ENCODE measurements at places on chromosomes 11 and 22.

GRCh38 chr22:29596408-29596807 lies 7.0 kb upstream of the NF2 start:
- no peak for DNase-seq

GRCh38 chr11:62394825-62395538 lies 23.9 kb upstream of the SCGB1A1 start:
- peak; percentile 81 for DNase-seq

GRCh38 chr11:128790196-128790595 lies 76.9 kb downstream of the KCNJ1 start:
- DNase-seq: peak; percentile 83

- DNase-seq: peak; percentile 27
Measured at GRCh38 chr11:70926543-70927201, 325.7 kb downstream of the SHANK2 start.

DNA sequence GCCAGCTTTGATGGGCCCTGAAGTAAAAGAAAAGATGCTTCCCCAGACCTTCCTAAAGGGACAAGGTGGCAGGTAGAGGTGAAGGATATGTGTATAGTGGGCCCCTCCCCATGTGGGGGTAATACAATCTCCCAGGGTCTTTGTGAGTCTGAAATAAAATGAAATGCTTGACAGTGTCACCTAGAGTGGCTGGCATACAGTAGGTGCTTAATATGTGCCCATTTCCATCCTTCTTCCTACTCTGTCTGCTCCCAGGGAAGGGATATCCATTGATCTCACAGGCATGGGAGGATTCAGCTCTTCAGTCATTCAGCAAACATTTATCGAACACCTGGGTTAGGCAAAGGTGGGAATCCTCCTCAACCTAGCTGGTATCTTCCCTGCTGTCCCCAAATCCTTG lies 6.1 kb upstream of the CREB3L1 start:
- DNase-seq: no peak

- DNase-seq: no peak
Measured at GRCh38 chr22:48826546-48826945, 1001.1 kb downstream of the BRD1 start.

DNA sequence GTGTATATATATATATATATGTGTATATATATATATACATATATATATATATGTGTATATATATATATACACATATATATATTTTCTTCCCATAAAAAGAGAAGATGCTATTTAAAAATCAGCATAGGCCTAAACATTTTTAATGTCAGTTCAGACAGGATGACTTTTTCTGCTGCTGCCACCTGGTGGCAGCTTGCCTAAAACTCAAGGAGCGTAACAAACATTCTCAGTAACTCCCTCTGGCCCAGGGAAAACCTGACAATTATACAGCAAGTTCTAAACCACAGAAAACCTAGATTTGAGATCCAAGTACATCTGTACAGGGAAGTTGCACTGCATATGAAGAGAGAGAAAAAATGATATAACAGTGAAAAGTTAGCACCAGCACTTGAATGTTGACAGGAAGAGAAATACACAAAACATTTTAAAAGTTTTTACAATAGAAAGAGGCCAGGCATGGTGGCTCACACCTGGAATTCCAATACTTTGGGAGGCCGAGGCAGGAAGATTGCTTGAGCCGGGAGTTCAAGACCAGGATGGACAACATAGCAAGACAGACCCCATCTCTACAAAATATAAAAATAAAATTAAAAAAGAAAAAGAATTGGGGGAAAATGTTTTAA lies 16.6 kb downstream of the OR8A1 start:
- DNase-seq: peak; percentile 35

- no peak for DNase-seq
Measured at GRCh38 chr22:49143812-49144211, 683.9 kb downstream of the BRD1 start.

GRCh38 chr11:103897160-103897936 lies 139.1 kb upstream of the DDI1 start:
- DNase-seq: no peak

GRCh38 chr22:17113600-17113999 lies 7.6 kb downstream of the TMEM121B start:
- no peak for DNase-seq

- no peak for DNase-seq
Measured at GRCh38 chr11:87006035-87006434, 31.7 kb upstream of the TMEM135 start.

- DNase-seq: no peak
Measured at GRCh38 chr11:12525466-12526055, 148.2 kb downstream of the PARVA start.

GRCh38 chr11:126817523-126818450 lies 182.8 kb downstream of the KIRREL3 start:
- DNase-seq: no peak

GRCh38 chr11:2272946-2273280 lies 2.5 kb upstream of the ASCL2 start:
- no peak for DNase-seq

DNA sequence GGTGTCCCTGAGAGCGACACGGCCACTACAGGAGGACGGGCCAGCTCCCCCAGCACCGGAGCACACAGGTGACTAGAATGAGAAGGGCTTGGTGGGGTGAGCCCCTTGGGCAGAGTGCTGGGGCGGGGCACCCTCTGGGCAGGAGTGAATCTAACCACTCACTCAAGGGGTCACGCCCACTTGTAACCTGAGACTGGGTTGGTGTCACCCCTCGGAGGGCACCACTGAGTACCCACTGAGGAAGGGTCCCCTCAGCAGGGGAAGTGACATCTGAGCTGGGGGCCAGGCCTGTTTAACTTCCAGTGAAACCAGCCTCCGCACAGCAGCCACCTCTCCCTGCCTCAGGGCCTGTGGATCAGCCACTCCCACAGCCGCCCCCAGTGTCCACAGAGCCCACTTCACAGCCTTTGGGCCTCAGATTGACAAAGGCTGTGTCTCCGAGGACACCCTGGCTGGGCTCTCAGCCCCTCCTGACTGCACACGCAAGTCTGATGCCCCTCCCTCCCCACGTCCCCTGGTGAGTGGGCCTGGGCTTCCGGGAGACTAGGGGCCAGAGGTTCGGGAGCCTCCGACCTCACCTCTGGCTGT lies 5.6 kb downstream of the GATD1 start:
- DNase-seq: no peak

- no peak for DNase-seq
Measured at GRCh38 chr11:126378763-126379162, 23.3 kb downstream of the ST3GAL4 start.

DNA sequence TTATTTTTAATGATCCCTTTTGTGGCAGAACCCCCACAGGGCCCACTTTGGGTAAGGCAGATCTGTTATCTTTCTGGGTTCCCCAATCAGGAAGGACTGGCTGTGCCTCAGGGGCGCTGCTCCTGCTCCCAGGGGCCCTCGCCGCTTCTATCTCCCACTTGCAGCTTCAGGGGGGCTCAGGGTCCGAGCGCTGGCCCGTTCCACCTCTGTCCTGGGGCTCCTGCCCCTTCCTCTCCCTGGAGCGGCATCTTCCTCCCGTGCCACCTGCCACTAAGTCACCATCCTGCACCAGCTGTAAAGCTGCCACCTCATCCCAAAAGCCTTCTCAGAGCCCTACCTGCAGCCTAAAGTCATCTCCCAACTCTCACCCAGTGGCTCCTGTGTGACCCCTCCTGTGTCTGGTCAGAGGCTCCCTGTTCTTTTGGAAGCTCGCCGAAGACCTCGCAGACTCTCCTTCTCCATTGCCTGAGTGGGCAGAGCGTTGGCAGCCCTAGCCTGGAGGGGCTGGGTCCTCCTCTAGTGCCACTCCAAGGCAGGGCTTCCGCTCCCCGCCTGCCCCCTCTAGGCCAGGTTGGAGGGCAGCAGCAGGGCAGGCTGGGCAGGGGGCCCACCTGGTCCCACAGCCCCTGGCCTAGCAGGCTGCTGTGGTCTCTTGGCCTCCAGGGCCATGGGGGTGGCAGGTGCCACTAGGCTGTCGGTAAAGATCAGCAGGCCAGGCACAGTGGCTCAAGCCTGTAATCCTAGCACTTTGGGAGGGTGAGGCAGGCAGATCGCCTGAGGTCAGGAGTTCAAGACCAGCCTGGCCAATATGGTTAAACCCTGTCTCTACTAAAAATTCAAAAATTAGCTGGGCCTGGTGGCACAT lies 106.7 kb downstream of the MORC2 start:
- DNase-seq: peak; percentile 1

DNA sequence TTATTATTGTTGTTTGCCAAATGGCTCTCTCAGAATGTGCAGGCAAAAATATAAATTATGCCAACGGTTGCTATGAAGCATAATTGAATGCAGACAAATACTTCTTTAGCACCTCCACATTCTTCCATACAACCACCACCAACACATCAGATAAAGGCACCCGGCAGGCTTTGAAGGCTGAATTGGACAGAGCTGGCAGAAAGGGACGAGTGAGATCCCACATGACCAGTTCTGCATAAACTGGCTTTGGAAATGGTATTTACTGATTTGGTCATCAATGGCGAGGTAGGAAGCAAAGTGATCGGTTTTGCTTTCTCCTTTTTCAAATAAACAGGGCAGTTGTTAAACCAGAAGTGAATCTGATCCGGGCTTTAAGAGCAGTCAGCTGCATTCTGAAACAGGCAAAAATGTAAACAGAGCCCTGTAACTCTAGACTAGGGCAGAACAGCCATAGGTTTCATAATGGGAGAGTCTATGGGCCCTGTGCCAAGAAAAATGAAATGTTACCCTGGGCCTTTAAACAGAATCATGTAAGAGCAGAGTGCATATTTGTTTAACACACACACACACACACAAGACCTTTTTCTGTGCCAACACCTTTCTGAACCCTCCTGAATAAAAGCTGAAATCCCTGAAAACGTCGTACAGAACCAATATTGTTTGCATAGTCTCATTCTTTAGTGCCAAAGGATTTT lies 97.7 kb downstream of the MPPED2 start:
- peak; percentile 13 for DNase-seq

DNA sequence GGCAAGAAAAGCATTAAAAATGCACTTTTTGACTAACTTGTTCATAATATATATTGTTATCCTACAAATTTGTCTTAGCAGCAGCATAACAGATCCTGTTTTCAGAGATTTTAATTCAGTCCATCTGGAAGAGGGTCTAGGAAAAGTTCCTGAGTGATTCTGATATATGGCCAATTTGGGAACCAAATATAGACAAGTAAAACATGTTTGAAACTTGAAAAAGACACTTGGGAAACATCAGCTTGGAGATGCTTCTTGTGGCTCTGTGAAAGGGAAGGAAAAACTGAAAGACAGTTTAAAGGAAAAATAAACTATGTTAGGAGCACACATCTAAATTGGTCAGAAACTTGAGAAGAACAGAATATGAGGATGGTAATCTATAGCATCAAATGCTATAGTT lies 697.5 kb downstream of the CNTN5 start:
- no peak for DNase-seq

GRCh38 chr22:33321466-33321865 lies 263.3 kb upstream of the SYN3 start:
- DNase-seq: no peak

DNA sequence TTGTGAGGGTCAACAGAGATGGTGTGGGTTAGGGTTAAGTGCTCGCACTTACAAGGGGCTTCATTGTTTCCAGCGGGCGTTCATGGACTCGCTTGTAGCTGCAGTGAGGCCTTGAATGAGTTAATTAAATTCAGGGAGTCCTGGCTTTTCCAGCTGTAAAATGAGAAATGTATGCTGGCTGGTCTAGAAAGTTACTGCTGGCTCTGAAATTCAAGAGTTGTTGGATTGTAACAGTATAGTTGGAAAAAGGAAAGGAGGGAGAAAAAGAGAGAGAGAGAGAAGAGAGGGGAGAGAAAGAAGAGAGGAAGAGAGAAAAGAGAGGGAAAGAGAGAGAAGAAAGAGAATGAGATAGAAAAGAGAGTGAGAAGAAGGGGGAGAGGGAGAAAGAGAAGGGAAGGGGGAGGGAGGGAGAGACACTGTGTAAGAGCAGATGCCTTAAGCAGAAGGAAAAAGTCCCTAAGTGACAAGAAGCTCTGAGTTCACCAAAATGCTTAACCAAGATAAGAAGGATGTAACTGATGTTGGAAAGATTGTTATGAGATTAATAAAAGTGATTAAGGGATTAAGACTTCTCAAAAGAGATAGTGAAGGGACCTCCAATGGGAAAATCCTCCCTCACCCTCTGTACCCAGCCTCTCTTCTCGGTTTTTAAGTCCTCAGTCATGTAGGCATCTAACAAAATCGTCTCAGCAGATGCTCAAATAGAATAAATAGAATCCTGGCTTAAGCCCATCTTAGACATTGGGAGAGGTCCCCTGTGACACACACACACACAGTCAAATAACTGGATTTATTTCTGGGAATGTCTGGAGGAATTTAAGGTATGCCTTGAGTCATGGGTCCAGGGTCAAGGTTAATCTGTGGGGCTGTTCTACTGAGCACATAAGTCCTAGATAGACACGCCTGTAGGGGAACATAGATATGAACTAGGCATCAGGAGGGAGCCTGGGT lies 477.9 kb downstream of the MIAT start:
- peak; percentile 94 for DNase-seq

DNA sequence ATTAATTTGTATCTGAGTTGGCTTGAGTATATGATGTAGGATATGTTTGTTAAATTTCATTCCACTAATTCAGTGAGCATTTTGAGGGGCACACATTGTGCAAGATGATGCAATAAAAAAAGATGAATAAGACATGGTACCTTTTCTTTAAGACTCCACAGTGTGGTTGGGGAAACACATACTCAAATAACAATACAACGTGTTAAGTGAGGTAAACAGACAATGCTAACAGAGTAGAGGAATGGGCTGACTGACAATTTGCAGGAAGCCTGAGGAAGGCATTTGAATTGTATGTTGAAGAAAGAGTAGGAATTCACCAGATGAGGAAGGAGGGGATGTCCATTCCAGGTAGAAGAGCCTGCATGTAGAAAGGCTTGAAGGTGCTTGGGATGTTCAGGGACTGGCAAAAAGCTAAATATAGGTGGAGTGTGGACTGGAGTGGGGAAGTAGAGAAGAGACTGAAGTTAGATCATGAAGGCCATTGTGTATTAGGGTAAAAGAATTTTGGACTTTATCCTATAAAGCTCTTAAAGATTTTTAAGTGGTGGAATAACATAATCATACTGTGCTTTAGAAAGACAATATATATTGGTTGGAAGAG lies 6.8 kb downstream of the RNF169 start:
- DNase-seq: no peak

GRCh38 chr22:20550851-20551744 lies 43.7 kb downstream of the MED15 start:
- no peak for DNase-seq

DNA sequence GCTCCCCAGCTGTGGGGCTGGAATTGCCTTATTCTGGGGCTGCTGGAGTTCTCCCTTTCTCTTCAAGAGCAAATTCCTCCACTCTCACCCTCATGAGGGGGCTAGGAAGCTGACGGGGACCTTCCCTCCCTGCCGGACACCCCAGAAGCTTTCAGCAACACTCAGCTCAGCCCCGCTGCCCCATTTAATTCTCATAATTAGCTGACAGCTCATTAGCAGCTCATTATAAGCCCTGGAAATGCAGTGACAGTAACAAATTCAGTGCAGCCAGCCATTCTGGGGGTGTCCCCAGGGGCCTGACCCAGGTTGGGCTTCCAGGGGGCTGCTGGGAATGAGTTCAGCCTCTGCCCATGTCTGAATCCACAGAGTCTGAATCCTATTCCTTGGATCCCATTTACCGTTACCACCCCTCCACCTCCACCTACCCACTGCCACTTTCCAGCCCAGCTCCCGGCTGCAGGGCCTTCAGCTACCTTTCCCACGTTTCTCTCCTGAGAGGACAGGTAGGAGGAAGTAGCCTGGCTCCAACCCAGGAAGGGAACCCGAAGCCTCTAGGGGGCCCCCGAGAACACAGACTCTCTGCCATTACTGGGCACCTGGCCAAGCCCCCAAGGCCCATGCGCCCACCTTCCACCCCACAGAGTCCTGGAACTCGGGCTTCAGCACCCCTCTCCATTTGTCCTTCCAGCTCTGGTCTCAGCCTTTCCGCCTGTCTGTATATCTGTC lies 101.7 kb upstream of the LMO1 start:
- DNase-seq: no peak

- peak; percentile 17 for DNase-seq
Measured at GRCh38 chr11:74417379-74417804, 19.2 kb upstream of the PGM2L1 start.

Measured in urothelium cell line (cell line).